CD4-positive, alpha-beta T cell treated with Interleukin-6 for 4 hours (primary cell): ENCODE measurements at places on chromosomes 1 and 21.

DNA sequence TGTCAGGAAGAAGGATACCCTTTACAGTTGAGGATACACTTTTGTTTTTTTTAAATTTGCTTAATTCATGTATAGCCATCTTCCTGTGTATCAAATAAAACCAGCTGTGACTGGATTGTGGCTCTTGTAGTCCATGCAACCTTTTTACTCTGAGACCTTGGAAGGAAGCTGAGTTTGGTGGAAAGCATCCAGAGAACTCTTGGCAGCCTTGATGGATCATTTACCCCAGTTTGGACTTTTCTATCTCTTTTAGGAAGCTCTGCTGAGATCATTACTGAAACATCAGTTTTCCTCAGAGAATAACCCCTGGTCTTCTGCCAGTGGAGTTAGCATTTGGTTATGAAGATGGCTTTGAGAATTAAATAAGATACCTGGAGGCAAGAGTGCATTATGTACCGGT is 21.2 kb upstream of the APOBEC4 start:
- no peak for DNase-seq

GRCh38 chr1:85229574-85230097 is 28.8 kb upstream of the SYDE2 start:
- DNase-seq, result no peak

DNA sequence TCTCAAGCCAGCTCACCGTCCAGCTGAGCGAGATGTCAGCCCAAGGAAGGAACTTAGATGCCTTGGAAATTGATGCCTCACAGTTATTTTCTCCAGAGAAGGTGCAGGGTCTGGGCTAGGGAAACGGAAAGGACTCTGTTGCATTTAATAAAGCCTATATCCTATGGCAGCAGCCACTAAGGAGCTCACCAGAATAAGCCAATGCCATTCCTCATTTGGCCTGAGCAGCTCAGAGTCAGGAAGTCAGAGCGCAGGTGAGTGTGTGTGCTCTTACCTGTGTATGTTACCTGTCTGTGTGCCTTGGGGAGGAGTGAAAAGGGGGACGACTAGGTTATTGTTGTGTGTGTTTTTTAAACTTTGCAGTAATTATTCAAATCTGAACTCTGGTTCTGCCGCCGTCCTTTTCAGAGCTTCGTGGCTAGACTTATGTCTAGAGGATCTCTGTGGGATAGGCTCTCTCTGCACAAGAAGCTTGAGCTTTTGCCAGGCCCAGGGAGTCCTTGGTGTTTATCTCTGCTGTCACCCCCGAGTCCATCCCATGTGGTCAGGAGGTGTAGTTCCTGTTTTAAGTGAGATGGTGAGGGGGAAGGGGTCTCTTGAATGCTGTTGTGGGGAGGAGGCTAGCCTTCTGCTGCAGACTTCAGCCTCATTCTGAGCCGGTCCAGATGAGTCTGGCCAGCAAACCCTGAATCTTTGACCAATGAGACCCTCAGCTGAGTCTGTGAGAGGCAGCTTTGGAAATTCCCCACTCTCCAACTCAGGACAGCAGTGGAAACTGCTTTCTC is 2.4 kb downstream of the TMCC2 start:
- DNase-seq, result no peak

GRCh38 chr1:220928725-220929300 is 49.6 kb downstream of the HLX start:
- no peak for DNase-seq

DNA sequence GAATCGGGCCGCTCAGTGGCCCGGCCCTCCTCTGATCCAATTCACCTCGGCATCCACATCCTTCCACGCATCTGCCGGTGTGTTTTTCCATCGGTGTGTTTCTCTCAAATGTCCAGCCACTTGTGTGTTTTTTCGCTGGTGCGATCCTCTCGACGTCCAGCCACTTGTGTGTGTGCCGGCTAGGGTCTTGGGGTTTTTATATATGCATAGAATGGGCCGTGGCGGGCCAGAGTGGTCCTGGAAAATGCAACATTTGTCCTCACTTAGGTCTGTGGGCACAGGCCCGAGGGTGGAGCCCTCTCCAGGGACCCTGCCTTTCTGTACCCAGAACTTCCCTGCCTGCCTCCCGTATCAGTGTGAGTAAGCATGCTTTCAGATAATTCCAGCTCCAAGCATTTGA is 1106.4 kb downstream of the AMY1C start:
- no peak for DNase-seq

DNA sequence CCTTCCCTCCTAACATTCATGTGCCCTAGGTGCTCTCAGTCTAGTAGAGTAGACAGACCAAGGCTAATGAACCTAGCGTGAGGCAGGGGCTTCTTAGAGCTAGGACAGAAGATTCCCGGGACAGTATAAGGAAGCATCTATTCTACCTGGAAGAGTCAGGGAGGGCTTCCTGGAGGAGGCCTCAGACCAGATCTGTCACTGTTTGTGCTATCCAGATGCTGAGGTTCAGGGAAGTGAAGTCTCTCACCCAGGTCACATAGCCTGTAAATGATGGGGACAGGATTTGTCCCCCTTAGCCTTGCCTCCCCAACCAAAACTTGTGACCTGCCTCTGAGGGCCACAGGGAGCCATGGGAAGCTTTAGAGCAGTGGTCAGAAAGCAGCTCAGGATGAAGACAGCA is 20.7 kb downstream of the ACTL8 start:
- no peak for DNase-seq

GRCh38 chr1:6591222-6591621 is 11.4 kb downstream of the ZBTB48 start:
- no peak for DNase-seq

GRCh38 chr1:25003000-25003399 is 72.9 kb upstream of the RUNX3 start:
- no peak for DNase-seq

GRCh38 chr1:192811594-192812239 is 2.9 kb downstream of the RGS2 start:
- no peak for DNase-seq

- DNase-seq, result no peak
Observed at GRCh38 chr1:76766381-76766780, 100.9 kb upstream of the ST6GALNAC5 start.

GRCh38 chr1:210741564-210741963 is 392.4 kb downstream of the KCNH1 start:
- DNase-seq, result no peak

- no peak for DNase-seq
Observed at GRCh38 chr1:229636042-229636441, 10.0 kb downstream of the URB2 start.

GRCh38 chr1:228161362-228161761 is 4.2 kb upstream of the IBA57 start:
- DNase-seq, result no peak

GRCh38 chr1:183274836-183275235 is 88.8 kb downstream of the LAMC2 start:
- no peak for DNase-seq

- DNase-seq, result no peak
Observed at GRCh38 chr1:154501423-154502065, 475 bp upstream of the TDRD10 start.

DNA sequence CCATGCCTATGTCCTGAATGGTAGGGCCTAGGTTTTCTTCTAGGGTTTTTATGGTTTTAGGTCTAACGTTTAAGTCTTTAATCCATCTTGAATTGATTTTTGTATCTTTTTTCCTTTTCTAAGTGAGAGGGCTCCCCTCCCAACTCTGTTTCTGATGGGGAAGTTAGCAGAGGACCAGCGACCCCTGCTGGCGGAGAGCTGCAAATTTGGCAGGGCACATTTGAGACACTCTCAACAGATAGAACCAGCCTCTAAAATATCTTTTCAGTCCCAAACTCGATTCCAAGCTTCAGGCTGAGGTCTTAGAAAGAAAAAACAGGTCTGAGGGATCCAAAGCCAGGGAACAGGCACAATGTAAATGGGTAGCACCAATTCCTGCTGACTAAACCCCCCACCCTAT is 32.5 kb downstream of the LRRC3 start:
- DNase-seq, result peak; percentile 49

DNA sequence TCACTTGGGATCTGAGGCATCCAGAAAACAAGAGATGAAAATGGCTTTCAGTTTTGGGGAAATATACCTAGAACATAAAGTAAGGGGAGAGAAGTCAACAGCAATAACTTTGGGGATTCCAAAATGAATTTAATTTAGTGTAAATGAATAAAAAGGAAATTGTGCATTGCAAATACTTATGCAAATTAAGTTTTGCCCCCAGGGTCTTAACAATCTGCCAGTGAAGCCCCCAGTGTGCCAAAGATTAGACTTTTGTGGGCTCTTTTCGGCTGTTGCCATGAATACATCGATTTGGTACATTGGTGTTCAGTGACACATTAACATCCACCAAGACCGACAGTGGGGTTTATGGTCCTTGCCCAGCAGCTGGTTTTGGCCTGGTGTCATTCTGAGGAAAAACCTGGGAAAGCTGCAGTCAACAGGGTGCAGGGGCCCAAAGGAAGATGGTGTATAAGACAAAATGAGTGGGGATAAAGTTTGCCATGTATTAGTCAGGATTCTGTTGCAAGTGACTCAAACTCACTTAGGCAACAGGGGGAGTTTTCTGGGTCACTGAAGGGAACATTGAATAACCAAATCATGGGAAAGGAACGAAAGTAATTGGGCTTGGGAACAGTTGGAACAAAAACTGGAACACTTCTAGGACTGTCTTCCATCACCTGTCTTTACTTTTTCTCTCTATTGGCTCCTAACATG is 30.2 kb upstream of the IGSF3 start:
- DNase-seq, result no peak

DNA sequence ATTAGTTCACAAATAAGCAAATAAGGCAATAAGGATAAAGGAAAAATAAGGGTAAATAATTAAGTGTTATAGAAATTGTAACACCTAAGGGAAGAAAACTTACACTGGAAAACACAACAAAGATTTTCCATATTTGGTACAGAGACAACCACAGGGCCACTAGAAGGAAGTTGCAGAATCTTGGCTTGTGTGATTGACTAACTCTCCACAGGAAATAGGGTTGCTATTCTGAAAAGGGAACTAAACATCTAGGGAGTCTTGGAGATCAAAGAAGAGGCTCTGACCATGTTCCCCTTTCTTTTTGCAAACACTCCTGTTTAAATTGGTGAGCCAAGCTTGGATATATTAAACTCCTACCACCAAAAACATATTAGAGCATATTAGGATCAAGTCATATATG is 59.1 kb downstream of the APCS start:
- DNase-seq, result no peak

GRCh38 chr1:205775015-205775716 is at the start of gene RAB29:
Gene RAB29 (minus strand): TSS chr1:205775482. CDS start chr1:205774956, 526 bp downstream.
- peak; percentile 87 for DNase-seq

GRCh38 chr1:94873520-94874351 is 53.2 kb downstream of the CNN3 start:
- no peak for DNase-seq

DNA sequence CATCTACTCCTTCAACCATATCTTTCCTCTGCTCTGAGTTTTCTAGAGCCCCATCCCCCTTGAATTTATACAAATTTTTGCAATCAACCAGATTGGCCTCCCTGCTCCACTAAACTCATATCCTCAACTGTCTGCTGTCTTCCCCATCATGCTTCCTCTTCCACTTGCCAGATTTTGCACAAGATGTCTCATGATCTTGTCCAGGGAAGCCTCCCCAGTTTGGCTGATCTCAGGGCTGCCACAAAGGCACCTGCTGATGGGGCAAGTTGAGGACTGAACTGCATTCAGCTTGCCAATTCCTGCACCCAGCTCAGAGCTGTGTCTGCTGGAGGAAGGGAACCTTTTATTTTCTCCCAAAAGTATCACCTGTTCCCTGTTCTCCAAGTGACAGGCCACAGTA is 3.9 kb upstream of the KCNJ9 start:
- DNase-seq, result no peak

GRCh38 chr21:42496839-42497202 is 797 bp upstream of the RSPH1 start:
- DNase-seq, result no peak

GRCh38 chr1:106249810-106250209 is 806.7 kb upstream of the PRMT6 start:
- no peak for DNase-seq

- no peak for DNase-seq
Observed at GRCh38 chr1:207097871-207098324, 6.1 kb upstream of the C4BPA start.
